ENCODE measurements at places on chromosomes 1 and 21.

GRCh38 chr1:97864615-97865014 is 56.2 kb downstream of the DPYD start:
- no peak for DNase-seq

- DNase-seq: no peak
Observed at GRCh38 chr1:44481701-44482100, 76.6 kb downstream of the RNF220 start.

DNA sequence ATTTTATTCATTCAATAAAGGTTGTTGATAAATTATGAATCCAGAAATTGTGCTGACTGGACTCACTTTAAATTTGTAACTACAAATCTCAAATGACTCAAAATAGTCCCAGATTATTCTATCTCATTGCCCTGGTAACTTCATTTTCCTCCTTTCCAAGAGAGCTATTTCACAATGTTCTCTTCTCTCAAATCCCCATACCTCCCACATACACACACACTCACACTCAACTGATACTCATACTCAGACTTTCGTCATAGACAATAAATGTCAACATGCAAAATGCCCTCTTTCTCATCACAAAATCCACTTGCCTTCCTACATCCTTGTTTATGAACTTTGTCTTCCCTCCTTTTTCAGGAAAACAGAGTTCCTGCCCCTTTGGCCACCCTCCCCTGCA is 33.3 kb downstream of the EXTL2 start:
- DNase-seq: no peak

- DNase-seq: no peak
Observed at GRCh38 chr1:175493321-175494010, 249.9 kb downstream of the TNR start.

DNA sequence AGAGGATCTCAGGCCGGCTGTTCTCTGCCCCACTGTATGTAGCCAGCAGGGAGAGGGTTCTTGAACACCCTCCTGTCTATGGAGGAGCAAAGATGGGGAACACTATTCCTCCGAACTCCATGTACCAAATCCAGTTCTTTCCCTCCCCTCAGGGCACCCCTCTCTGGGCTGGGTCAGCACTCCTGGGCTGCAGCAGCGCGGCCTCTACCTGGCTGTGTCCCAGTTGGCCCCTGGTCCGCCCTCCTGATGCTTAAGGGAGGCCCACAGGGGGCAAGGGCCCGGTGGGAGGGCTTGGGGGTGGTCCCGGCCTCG is 471 bp upstream of the ADPRS start:
- DNase-seq: no peak

- DNase-seq: no peak
Observed at GRCh38 chr1:179924268-179924667, 30.3 kb upstream of the CEP350 start.

- DNase-seq: no peak
Observed at GRCh38 chr21:32410916-32411315, 1.6 kb upstream of the EVA1C start.

DNA sequence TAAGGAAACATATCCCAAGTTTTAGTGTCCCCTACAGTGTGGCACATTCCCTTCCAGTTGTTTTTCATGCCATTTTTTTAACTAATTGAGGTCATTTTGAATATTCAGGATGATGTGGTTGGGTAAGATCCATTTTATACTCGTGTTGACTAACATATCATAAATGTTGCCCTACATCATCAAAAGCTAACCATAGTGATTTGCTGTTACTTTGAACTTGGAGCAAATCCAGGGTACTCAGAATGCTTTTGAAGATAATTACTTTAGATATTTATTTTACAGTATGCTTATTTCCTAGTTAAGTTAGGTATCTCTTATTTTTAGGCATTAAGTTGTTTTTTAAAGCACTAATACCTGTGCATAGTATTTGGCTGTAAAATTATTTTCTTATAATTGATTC is 57.8 kb downstream of the DYRK1A start:
- DNase-seq: no peak

All from SK-N-MC (cell line).